ENCODE measurements at places on chromosomes 12 and 14.
A peak's percentile ranks its signal among the peaks of the same experiment; 100 is the strongest.

- DNase-seq, result peak; percentile 94
These were observed 61.4 kb downstream of the MYF5 start for GRCh38 chr12:80778005-80778541.

GRCh38 chr12:66482351-66483203 lies 180.3 kb downstream of the HELB start:
- DNase-seq, result peak; percentile 19

- DNase-seq, result no peak
These were observed 1.8 kb downstream of the ZDHHC22 start for GRCh38 chr14:77139540-77140358.

- DNase-seq, result no peak
These were observed 1.2 kb downstream of the PLEKHD1 start for GRCh38 chr14:69485701-69486100.

DNA sequence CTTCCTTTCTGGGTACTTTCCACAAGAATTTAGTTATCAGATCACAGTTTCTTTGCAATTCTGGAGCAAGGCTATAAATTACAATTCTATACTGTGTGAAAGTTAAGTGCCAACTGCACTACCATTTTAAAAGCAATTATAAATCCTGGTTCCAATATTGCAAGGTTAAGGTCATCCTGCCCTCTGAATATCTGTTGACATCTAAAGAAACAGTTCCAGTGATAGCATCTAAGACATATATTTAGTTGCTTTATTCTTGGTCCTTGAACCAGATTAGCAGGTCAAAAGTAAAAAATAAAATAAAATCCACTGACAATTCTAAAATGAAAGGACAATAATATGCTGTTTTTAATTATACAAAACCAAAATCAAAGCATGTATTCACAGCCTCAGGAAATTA lies 334.2 kb downstream of the ATXN7L3B start:
- no peak for DNase-seq

GRCh38 chr12:104150416-104150815 lies 12.4 kb upstream of the NFYB start:
- DNase-seq, result no peak

GRCh38 chr14:65287264-65288131 lies 125.0 kb upstream of the FUT8 start:
- DNase-seq, result peak; percentile 20

- peak; percentile 48 for DNase-seq
These were observed 184.3 kb upstream of the RTL1 start for GRCh38 chr14:101087614-101088394.

DNA sequence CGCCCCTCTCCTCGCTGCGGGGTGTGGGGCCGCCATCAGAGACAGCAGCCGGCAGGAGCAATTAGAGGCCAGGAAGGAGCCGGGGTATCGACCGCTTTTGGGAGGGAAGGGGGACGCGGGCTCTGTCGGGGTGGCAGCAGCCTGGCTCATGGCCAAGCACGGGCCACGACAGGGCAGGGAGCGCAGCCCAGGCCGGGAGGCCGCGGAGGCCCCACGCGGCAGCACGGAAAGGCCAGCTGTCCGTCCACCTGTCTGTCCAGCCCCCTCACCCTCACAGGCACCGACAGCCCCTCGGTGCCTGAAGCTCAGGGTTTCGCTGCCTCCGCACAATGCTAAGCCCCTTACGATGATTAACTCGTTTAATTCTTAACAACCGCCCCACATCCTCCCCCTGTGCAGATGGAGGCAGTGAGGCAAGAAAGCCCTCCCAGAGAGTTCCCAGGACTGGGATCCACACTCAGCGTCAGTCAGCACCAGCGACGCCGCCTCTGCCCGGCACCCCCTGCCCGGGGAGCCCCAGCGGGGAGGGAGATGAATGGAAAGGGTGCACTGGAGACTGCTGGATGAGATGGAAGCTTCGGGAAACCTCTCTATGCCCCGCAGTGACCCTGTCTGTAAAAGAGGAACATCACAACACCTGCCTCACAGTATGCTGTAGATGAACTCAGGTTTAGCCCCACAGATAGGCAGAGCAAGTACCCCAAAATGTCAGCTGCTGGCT lies 23.7 kb downstream of the NCOR2 start:
- DNase-seq, result peak; percentile 60

- DNase-seq, result no peak
These were observed 149.2 kb downstream of the MSRB3 start for GRCh38 chr12:65427646-65428045.

- DNase-seq, result peak; percentile 99
These were observed 135.9 kb downstream of the TMEM30B start for GRCh38 chr14:61145034-61145902.

DNA sequence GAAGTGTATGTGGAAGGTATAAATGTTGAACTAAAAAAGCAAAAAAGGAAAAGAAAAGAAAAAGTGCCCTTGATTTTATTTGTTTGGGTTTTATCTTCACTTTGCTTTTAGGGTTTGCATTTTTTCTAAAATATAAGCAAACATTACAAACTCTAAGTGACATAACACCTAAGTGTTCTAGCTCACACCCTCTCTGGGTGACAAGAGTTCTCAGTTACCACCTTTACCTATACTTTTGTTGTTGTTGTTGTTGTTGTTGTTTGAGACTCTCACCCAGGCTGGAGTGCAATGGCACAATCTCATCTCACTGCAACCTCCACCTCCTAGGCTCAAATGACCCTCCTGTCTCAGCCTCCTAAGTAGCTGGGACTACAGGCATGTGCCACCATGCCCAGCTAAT lies 13.0 kb downstream of the KLRG1 start:
- no peak for DNase-seq

- peak; percentile 64 for DNase-seq
These were observed 397.6 kb downstream of the NUAK1 start for GRCh38 chr12:105740970-105741725.

DNA sequence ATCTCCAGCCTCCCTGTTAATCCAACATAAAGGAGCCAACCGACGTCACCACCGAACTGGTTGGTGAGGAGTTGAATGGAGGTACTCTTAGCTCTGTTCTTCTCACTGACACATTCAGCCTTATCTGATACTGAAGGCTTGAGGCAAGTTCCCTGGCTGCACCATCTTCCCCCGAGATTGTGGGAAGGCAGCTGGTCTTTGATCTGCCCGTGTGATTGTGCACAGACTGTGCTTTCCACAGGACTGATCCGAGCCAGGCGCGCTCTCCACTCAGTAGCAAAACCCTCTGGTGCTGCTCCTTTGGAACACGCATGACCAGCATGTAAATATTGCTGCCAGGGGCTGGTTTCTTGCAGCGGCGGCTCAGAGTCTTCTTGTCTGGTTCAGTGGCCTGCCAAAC lies 30.1 kb upstream of the DLK1 start:
- no peak for DNase-seq

DNA sequence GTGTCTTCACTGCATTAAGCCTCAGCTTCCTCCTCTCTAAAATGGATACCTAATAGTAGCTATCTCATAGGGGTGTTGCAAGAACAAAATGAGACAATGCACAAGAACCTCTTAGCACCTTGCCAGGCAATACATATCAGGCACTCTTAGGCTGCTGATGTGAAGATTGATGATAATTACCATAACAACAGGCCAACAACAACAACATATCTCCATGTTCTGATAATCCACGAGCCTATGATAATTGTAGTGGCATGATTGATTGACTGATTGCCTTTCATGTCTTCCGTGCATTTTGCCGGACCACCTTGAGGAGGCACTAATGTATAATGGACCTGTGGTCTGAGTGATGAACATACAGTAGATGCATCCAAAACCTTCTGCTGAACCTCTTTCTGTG lies 50.7 kb upstream of the WSCD2 start:
- DNase-seq, result no peak

- no peak for DNase-seq
These were observed 101.8 kb downstream of the SCARB1 start for GRCh38 chr12:124761871-124762270.

GRCh38 chr12:115960868-115961802 lies 316.4 kb downstream of the MED13L start:
- DNase-seq, result no peak

GRCh38 chr12:29149691-29150281 lies 708 bp downstream of the FAR2 start:
- DNase-seq, result no peak

- no peak for DNase-seq
These were observed 103.2 kb upstream of the NAV3 start for GRCh38 chr12:77727442-77728001.

- DNase-seq, result no peak
These were observed 381.5 kb upstream of the STXBP6 start for GRCh38 chr14:25431211-25432076.

DNA sequence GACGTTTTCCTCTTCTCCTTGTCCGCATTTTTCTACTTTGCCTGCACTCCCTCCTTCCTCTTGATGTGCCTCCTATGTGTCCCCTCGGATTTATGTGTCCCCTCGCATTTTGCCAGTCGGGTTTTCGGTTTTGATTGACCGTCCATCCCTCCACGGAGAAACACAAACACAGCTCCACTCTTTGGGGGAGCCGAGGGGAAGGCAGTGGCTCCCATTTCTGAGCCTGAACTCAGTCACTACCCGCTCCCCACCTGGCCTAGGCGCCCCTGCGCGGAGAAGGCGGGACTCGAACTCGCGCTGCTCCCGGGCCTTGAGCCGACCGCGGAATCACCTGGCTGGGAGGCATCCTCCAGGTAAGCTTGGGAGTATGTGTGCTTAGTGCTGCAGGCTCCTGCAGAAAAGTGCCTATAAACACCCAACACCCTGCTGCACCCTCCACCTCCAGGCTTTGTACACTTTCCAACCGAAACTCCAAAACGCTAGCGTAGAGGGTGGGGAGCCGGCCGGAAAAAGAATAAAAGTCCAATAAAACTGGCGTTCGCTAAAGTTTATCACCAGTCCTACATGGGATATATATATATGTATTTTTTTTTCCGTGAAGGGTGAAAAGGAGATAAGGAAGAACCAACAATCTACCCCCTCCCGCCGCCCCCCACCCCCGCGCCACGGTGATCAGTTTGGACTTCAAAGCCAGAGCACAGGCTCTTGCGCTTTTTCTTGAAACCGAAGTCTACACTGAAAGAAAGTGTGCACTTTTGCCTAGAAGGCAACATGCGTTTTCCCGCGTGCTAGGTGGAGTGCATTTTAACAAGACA lies 3.3 kb upstream of the CCND2 start:
- no peak for DNase-seq

GRCh38 chr12:12384571-12385340 lies 27.9 kb downstream of the BORCS5 start:
- DNase-seq, result peak; percentile 32

DNA sequence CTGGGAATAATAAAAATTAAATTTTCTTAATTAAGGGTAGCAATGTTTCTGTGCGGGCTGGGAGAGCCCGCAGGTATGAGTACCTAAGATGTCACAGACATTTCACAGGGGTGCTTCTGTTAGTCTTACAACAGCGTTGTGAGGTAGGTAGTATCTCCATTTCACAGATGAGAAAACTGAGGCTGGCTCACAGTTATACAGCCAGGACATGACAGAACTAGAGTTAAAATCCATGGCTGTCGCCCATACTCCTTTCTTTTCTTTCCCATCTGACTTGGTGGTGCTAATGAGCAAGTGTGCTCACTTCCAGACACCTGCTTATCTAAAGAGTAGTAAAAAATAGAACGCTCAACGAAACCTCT lies 2.1 kb downstream of the BMAL2 start:
- no peak for DNase-seq

- DNase-seq, result no peak
These were observed 90.7 kb upstream of the KRR1 start for GRCh38 chr12:75602106-75602505.

DNA sequence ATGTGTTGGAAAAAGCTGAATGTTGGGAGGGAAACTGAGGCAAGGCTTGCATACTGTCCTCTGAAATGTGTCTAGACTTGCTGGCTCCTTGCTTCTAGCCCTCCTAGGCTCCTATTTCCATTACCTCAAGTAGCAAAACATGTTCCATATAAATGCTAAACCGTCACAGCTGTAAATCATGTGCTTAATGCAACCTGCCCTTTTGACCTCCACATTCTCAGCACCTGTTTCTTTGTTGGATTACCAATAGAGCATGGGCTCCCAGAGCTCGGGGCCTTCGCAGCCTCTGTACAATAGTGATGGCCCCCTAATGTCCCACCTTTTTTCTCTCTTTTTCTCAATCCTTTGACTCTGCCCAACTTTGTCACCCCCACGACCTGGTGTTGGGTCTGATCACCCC lies 23.3 kb downstream of the RERGL start:
- DNase-seq, result no peak

DNA sequence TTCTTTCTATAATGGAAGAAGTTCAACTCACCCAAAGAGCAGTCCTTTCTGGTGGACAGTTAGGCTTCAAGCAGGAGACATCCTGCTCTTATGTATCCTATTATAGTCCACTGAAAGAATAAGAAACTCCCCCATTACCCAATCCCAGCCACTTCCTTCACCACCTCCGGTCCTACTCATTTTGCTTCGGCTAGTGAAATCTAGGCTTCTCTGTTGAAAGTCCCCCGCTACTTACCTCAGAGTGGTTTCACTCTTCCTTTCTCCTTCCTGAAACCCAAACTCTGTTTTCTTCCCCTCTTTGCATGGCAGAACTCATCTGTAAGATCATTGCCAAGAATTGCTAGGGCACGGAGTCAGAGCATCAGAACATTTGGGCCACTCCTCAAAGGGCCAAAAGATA lies at the start of gene GPR84:
TSS of gene GPR84 (minus strand) at position 74 of the 400 bp plus-strand sequence. CDS start 635 bp downstream, outside the sequence.
- no peak for DNase-seq

GRCh38 chr14:87966816-87967215 lies 26.2 kb downstream of the GALC start:
- DNase-seq, result no peak

GRCh38 chr14:23444314-23444713 lies 8.9 kb upstream of the MYH7 start:
- no peak for DNase-seq

DNA sequence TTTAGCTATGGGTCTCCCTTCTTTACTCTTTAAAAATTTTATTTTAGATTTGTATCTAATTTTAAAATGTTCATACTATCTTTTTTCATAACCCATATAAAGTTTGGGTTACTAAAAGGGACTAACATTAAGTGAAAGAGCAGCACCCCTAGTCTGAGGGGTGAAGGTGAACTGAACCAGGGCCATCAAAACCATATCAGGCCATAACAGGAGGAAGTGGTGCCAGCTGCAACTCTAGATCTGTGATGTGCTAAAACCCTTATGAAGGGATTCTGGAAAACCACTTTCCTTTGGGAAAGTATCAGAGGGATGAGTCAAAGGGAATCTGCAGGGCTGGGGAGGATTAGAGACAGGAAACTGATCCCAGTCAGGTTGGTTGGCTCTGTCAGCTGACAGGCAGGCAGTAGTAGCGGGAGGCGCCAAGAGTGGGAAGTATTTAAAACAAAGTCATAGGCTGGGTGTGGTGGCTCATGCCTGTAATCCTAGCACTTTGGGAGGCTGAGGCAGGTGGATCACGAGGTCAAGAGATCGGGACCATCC lies 162.5 kb downstream of the PPM1H start:
- peak; percentile 57 for DNase-seq

DNA sequence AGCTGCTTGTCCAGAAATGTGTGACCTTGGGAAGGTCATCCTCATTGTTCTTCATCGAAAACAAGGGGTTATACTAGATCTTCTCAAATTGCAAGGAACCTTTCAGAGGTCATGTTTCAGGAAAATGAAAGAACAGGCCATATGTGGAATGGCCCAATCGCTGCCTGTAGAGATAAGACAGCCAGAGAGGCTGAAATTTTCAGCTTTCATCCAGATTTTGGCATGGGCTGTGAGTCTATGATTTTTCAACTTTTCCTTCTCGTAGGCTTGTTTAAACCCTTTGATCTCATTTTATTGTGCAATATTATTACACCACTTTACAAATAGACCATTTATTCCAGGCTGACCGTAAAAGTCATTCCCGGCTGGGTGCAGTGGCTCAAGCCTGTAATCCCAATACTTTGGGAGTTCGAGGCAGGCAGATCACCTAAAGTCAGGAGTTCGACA lies 17.1 kb upstream of the ATXN2 start:
- peak; percentile 77 for DNase-seq

GRCh38 chr12:49538510-49539403 lies at the start of gene KCNH3:
Gene KCNH3, plus strand, starts transcription at chr12:49539030. Its CDS starts 387 bp downstream, at chr12:49539417.
- peak; percentile 61 for DNase-seq

- DNase-seq, result no peak
These were observed 481.2 kb upstream of the SYT1 start for GRCh38 chr12:78383414-78383813.

Data from fibroblast of lung (primary cell).